ENCODE measurements at places on chromosomes 1 and 21. TPM values are rescaled to one million over a fixed set of nuclear protein-coding genes. Genes with fewer than 3 reads are reported as not detected.

The ZBED6 gene
- total RNA-seq = 8.6 TPM

The KIF21B gene
- 0.48 TPM for total RNA-seq

The HORMAD1 gene
- not detected for total RNA-seq

The GUCA2A gene
- not detected for total RNA-seq

Data from right atrium auricular region (tissue), 2 donors.